ENCODE measurements at places on chromosomes 4 and X. TPM values are rescaled to one million over a fixed set of nuclear protein-coding genes. Genes with fewer than 3 reads are reported as not detected.

CITED1 gene
- total RNA-seq, result 6.3 TPM

DNA sequence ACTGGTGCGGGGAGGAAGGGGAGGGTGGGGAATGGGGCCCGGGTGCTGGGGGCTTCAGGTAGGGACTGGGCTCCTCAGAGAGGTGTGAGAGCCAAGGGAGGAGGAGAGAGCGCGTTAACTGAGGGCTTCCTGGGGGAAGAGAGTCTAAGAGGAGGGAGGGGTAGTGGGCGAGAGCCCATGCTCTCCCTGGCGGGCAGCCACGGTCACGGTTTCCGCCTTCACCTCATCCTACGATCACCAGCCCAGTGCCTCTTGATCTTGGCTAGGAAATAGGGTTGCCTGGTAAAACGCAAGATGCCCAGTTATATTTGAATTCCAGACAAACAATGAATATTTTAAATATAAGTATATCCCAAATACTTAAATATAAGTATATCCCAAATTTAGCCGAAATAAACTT is 60.8 kb upstream of the GRPEL1 start:
- no peaks in the 10 kb centered on the region for H3K36me3 ChIP-seq
- no peak for DNase-seq
- no peak overlapping the region for H3K27ac ChIP-seq
- peaks cover 28% of the 10 kb centered on the region for H3K4me1 ChIP-seq

CD38 gene
- 7.1 TPM for total RNA-seq

GRCh38 chrX:12767856-12768255 is 23.4 kb upstream of the PRPS2 start:
- no peaks in the 10 kb centered on the region for H3K36me3 ChIP-seq
- H3K4me3 ChIP-seq, result no peak overlapping the region
- no peak for DNase-seq
- H3K27ac ChIP-seq, result no peak overlapping the region
- H3K27me3 ChIP-seq, result peaks cover 10% of the 10 kb centered on the region
- no peaks in the 10 kb centered on the region for H3K4me1 ChIP-seq

FAM47E gene
- 9.4 TPM for total RNA-seq

DNA sequence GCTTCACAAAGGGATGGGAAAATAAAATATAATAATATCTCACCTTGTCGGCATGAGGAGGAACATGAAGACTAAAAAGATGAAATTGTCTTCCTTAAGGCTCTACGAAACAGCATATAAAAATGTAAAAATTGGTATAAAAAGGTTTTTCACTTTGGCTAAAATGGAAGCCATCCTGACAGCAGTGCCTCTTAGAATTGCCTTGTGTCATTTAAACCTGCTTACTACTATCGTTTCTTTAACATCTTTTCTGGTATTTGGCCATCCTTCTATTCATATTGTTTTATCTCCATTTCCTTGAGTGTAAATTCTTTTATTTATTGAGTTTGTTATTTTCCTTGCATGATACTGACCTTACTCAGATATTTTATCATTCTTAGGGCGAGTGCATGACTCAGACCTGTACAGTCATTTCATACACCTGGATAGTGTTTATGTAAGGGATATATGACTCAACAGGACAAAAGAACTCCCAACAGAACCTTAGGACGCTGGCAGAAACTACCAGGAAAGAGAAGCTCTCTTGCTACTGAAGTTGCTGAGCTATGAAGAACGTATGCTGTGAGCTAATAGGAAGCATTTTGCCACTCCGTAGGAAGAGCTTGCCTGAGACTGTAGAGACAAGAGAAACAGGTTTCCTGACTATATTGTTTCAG is 5.8 kb upstream of the CDKN2AIP start:
- DNase-seq, result no peak
- peaks cover 3% of the 10 kb centered on the region for H3K4me1 ChIP-seq
